ENCODE measurements at places on chromosomes 3 and 15. TPM values are rescaled to one million over a fixed set of nuclear protein-coding genes. Genes with fewer than 3 reads are reported as not detected.

Gene CYFIP1
- 6.9 TPM for total RNA-seq

DNA sequence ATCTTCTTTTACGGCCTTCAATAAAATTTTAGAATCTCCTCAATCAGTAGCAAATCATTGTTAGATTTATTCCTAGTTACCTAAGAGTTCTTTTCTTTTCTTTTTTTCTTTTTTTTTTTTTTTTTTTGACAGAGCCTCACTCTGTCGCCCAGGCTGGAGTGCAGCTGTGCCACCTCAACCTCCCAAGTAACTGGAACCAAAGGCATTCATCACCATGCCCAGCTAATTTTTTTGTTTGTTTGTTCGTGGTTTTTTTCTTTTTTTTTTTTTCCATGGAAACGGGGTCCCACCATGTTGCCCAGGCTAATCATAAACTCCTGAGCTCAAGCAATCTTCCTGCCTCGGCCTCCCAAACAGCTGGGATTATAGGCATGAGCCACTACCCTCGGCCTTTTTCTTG, 30.4 kb upstream of the AEN start:
- H3K27me3 ChIP-seq: no peaks in the 10 kb centered on the region
- no peak overlapping the region for H3K27ac ChIP-seq
- DNase-seq: no peak

- no peak overlapping the region for H3K27ac ChIP-seq
- H3K36me3 ChIP-seq: no peaks in the 10 kb centered on the region
- peaks cover 3% of the 10 kb centered on the region for H3K4me1 ChIP-seq
- no peak for DNase-seq
- H3K27me3 ChIP-seq: no peaks in the 10 kb centered on the region
Measured at GRCh38 chr3:31402117-31402516, 130.6 kb upstream of the STT3B start.

Gene RHOV
- not detected for total RNA-seq

Gene EOMES
- 6.2 TPM for total RNA-seq

GRCh38 chr15:33243869-33244268, 49.4 kb upstream of the FMN1 start:
- H3K36me3 ChIP-seq: no peaks in the 10 kb centered on the region
- no peak overlapping the region for H3K4me3 ChIP-seq
- H3K27ac ChIP-seq: no peak overlapping the region
- peaks cover 1% of the 10 kb centered on the region for H3K27me3 ChIP-seq
- H3K4me1 ChIP-seq: no peaks in the 10 kb centered on the region

DNA sequence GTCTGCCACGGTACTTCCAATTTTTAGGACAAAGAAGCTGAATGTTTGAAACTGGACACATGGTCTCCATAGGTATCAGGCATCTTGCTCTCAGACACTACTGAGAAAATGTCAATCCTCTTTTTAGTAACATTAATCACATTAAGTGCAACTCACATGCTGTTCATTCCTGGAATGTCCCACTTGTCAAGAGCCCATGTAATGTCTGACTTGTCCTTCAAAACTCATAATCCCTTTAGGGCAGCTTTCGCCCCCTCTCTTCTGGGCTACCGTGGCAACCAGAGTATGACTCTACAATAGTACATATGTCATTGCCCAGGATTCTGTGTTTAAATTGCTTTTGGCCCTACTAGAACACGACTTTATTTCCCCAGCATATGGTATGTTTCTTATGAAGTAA, 12.3 kb downstream of the NUDT16 start:
- no peak overlapping the region for H3K27ac ChIP-seq
- no peak for DNase-seq
- no peaks in the 10 kb centered on the region for H3K36me3 ChIP-seq
- no peaks in the 10 kb centered on the region for H3K4me1 ChIP-seq
- no peak overlapping the region for H3K4me3 ChIP-seq
- peaks cover 6% of the 10 kb centered on the region for H3K27me3 ChIP-seq

Gene BNC1
- total RNA-seq: not detected

- H3K27ac ChIP-seq: no peak overlapping the region
- H3K36me3 ChIP-seq: no peaks in the 10 kb centered on the region
- no peak overlapping the region for H3K4me3 ChIP-seq
- no peaks in the 10 kb centered on the region for H3K4me1 ChIP-seq
- H3K27me3 ChIP-seq: no peaks in the 10 kb centered on the region
- no peak for DNase-seq
Measured at GRCh38 chr3:135071483-135071882, 276.4 kb downstream of the EPHB1 start.

GRCh38 chr3:87541723-87542122, 265.3 kb upstream of the POU1F1 start:
- H3K4me1 ChIP-seq: no peaks in the 10 kb centered on the region
- no peak overlapping the region for H3K27ac ChIP-seq
- no peak for DNase-seq
- no peaks in the 10 kb centered on the region for H3K27me3 ChIP-seq
- no peaks in the 10 kb centered on the region for H3K36me3 ChIP-seq

GRCh38 chr3:130044370-130044769, 37.3 kb upstream of the ALG1L2 start:
- H3K4me3 ChIP-seq: no peak overlapping the region
- H3K4me1 ChIP-seq: no peaks in the 10 kb centered on the region
- no peaks in the 10 kb centered on the region for H3K27me3 ChIP-seq
- H3K27ac ChIP-seq: no peak overlapping the region
- DNase-seq: no peak
- no peaks in the 10 kb centered on the region for H3K36me3 ChIP-seq

DNA sequence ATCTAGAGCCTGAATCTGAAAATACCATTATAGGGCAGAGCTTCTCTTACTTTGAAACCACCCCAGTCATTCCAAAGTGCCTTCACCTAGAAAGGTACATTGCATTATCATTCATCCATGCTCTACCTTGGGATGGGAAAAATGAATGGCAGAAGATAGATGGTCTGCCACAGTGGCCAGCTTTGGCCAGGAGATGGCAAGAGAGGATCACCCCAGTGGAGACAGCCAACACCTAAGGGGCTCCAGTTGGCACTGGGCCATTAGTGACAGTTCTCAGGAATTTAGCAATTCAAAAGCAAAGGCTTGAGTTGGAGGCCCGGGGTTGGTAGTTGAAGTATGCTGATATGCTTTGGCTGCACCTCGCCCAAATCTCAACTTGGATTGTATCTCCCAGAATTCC, 253.6 kb upstream of the MRPL3 start:
- H3K4me1 ChIP-seq: no peaks in the 10 kb centered on the region
- no peak overlapping the region for H3K27ac ChIP-seq
- no peak for DNase-seq
- H3K27me3 ChIP-seq: peaks cover 11% of the 10 kb centered on the region
- no peaks in the 10 kb centered on the region for H3K36me3 ChIP-seq
- H3K4me3 ChIP-seq: no peak overlapping the region

- H3K36me3 ChIP-seq: no peaks in the 10 kb centered on the region
- H3K4me3 ChIP-seq: no peak overlapping the region
Measured at GRCh38 chr3:172461530-172462138, 13.4 kb upstream of the GHSR start.

Gene NR2E3
- not detected for total RNA-seq

GRCh38 chr3:177906578-177907229, 629.5 kb upstream of the KCNMB2 start:
- no peaks in the 10 kb centered on the region for H3K4me1 ChIP-seq
- H3K4me3 ChIP-seq: no peak overlapping the region
- no peaks in the 10 kb centered on the region for H3K27me3 ChIP-seq
- DNase-seq: no peak

- H3K27ac ChIP-seq: no peak overlapping the region
- no peaks in the 10 kb centered on the region for H3K27me3 ChIP-seq
- H3K4me3 ChIP-seq: no peak overlapping the region
- H3K36me3 ChIP-seq: no peaks in the 10 kb centered on the region
Measured at GRCh38 chr3:191237047-191237882, 38.2 kb downstream of the OSTN start.

GRCh38 chr3:83622526-83622925, 1336.3 kb upstream of the CADM2 start:
- H3K27me3 ChIP-seq: no peaks in the 10 kb centered on the region
- no peak for DNase-seq
- no peaks in the 10 kb centered on the region for H3K4me1 ChIP-seq
- H3K36me3 ChIP-seq: no peaks in the 10 kb centered on the region

GRCh38 chr15:76991741-76992645, 2.9 kb upstream of the PSTPIP1 start:
- DNase-seq: no peak
- no peak overlapping the region for H3K27ac ChIP-seq
- H3K36me3 ChIP-seq: no peaks in the 10 kb centered on the region
- peaks cover 3% of the 10 kb centered on the region for H3K27me3 ChIP-seq
- no peak overlapping the region for H3K4me3 ChIP-seq
- H3K4me1 ChIP-seq: peaks cover 66% of the 10 kb centered on the region

Gene STAC
- total RNA-seq: not detected

DNA sequence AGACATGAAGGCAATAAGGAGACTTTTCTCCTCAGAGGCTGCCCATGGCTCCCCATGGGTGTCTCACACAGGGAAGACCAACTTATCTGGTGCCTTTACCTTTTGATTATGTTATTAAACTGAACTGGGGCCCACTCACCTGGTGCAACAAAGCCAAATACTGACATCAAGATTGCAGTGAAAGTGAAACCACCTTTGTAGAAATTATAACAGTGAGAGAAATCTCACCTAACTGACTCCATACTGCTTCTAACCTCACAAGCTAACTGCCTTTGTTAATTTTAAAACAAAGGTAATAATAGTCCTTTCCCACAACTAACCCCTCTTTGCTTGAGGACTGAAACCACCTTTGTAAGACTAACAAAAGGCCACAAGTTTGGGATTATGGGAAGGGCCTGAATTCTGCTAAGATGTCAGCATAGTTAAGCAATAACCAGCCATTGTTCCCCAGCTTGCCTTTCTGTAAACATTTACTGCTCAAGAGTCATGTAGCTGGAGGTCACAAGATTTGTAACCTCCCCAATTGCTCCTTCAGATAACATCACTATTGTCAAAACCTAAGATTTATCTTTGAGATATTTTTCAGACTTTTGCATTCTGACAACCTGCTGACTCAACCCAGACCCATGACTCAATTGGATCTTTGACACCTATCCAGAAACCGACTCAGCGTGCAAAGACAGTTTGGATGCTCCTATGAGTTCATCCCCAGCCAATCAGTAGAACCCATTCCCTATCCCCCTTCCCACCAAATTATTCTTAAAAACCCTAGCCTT, 420.3 kb upstream of the CFAP20DC start:
- no peak overlapping the region for H3K27ac ChIP-seq
- H3K4me1 ChIP-seq: no peaks in the 10 kb centered on the region
- no peak overlapping the region for H3K4me3 ChIP-seq
- no peaks in the 10 kb centered on the region for H3K36me3 ChIP-seq

GRCh38 chr3:41960826-41961750, 815 bp downstream of the ULK4 start:
- peaks cover 3% of the 10 kb centered on the region for H3K4me1 ChIP-seq
- H3K27me3 ChIP-seq: no peaks in the 10 kb centered on the region
- no peaks in the 10 kb centered on the region for H3K36me3 ChIP-seq
- DNase-seq: peak; percentile 47
- H3K27ac ChIP-seq: peak overlapping the region; percentile 73
- peak overlapping the region; percentile 83 for H3K4me3 ChIP-seq

DNA sequence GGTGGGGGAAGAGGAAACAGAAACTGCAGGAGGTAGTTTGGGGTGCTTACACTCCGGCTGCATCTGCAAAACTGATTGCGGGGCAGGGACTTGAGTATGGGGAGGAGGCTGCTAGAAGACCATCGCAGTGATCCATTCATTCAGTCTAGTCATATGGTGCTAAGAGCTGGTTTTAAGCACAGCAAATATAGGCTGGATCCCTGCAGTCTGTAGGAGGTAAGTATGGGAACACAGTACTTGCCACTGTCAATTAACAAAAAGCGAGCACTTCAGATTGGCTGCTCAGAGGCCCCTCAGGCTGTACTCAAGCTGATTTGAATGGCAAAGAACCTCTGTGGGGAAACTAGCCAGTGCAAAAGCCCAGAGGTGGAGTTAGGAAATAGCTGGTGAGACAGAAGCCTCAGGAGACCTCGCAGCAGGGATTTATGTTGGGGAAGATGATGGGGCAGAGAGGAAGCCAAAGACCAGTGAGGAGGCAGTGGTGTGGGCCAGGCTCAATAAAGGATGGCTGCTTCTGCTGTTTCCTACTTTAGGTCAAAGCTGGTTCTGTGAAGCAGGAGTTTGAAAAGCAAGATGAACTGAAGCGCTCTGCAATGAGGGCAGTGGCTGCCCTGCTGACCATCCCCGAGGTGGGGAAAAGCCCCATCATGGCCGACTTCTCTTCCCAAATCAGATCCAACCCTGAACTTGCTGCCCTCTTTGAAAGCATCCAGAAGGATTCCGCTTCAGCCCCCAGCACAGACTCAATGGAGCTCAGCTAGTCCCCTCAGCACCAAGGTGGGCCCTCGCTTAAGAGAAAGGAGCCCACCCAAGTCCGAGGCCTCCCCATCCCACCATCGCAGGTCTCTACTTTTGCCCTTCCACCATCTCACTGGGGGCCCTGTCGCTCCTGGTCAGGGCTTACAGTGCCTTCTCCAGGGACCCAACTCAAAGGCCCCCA, 7.9 kb downstream of the RPL32 start:
- H3K4me3 ChIP-seq: no peak overlapping the region
- no peaks in the 10 kb centered on the region for H3K27me3 ChIP-seq
- no peak for DNase-seq

Data from T-cell (primary cell).